Tibial artery (tissue), 4 donors: ENCODE measurements at places on chromosomes 1 and 21.

- DNase-seq: no peak
Measured at GRCh38 chr21:21210552-21210951, 212.3 kb downstream of the NCAM2 start.

GRCh38 chr1:203612932-203613682, 13.5 kb upstream of the ATP2B4 start:
- no peak for DNase-seq

- no peak for DNase-seq
Measured at GRCh38 chr1:19346026-19346425, 33.9 kb downstream of the SLC66A1 start.

DNA sequence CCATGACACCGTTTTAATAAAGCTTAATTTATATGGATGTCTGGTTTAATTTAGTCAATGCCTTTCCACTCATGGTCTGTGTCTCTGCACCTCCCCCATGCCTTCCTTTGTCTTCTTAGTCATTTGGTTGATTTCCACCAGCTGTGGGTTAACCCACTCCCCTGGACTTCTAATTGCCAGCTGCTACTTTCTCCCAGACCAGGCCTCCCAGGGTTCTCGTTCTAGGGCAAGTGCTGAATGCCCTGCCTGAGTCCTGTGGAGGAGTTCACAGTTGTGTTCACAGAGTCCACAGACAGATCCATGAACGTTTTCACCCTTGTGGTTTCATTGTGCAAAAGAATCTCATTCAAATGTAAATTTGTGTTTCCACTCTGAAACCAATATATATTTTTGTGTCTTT, 243.4 kb downstream of the NUF2 start:
- no peak for DNase-seq
